ENCODE measurements at places on chromosomes 16 and 17.
A peak's percentile ranks its signal among the peaks of the same experiment; 100 is the strongest.

- no peak for DNase-seq
These were observed 1.2 kb downstream of the ARHGAP44 start for GRCh38 chr17:12790249-12791106.

- DNase-seq, result peak; percentile 13
These were observed 2.0 kb downstream of the CCDC102A start for GRCh38 chr16:57534337-57534880.

DNA sequence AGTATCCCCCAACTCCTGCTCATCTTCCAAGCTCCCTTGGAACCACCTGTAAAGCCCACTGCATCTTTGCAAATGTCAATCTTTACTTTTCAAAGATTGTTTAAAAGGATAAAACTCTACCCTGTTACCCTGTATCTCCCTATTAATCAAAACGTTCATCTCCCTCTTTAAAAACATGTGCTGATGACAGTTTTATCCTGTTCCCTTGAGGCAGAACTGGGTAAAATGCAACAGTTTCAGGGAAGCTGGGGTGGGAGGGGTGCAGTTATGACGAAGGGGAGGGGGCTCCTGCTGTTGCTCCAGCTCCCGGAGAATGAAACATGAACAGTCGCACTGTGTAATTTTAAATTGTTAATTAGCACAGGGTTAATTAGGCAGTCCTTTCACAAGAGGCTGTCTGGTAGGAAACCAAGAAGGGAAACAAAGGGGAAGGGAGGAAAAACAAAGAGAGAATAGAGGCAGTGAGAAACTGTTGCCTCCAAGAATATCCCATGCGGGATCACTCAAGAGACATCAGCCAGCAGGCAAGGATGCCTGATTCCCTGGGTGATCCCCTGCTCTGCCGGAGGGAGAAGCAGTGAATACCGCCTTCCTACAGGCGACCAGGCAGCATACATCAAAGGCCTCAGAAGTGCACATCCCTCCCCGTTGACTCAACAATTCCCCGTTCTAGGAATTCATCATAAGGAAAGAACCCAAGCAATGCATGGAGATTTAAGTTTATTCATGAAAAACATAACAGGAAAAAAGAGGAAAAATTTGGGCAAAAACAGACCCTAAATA lies 84.2 kb downstream of the ZFHX3 start:
- no peak for DNase-seq

DNA sequence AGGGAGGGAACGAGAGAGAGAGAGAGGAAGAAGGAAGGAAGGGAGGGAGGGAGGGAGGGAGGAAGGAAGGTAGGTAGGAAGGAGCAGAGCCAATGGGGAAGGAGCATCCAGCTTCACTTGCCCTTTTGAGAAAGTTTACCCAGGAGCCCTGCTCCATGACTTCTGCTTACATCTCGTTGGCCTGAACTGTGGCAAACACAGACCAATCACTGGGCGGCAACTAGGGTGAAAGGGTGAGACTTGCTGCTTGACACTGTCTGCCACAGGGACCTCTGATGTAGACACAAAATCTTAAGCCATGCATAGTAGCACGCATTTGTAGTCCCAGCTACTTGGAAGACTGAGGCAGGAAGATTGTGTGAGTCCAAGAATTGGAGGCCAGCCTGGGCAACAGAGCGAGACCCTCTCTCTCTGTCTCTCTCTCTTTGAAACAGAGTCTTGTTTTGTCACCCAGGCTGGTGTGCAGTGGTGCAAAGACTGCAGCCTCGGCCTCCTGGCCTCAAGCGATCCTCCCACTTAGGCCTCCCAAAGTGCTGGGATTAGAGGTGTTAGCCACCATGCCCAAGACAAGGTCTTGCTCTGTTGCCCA lies 19.5 kb upstream of the TUBG2 start:
- no peak for DNase-seq

GRCh38 chr16:9703731-9704130 lies 478.5 kb downstream of the GRIN2A start:
- no peak for DNase-seq

GRCh38 chr17:46108550-46109110 lies 84.6 kb downstream of the KANSL1 start:
- no peak for DNase-seq

DNA sequence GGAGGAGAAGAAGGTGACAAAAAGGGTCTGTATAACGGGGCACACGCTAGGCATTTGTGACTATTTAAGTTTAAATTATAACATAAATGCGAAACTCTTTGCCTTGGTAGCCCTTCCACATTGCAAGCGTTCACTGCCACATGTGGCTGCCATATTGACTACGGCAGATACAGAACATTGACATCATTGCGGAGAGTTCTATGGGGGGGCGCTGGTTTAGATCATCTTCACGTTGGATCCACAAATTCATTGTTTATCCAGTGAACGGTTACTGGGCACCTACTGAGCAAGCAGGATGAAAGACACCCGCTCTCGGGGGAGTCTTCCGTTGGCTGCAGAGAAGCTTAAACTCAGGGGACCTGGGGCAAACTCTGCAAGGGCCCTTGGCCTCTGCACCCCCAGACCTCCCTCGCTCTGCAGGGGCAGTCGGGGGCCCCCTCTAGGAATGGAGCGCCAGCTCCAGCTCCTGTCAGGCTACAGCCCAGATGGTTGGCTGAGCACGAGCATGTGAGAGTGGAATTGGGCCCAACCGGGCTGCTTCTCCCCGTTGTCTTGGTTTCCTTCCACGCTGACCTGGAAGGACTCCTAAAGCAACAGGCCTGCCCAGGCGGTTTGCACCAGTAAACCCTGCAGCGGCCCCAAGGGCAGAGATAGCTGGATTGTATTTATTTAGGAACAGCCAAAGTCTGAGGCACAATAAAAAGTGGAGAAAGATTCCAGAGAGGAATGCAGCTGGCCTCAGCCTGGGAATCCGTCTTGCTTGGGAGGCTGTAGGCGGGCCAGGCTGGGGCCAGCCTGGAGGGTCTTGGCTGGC lies 172.2 kb downstream of the SEC14L1 start:
- DNase-seq, result peak; percentile 94

- DNase-seq, result peak; percentile 69
These were observed at the start of the genes CCDC78 and HAGHL for GRCh38 chr16:726438-727290. Gene CCDC78, minus strand, starts transcription at chr16:726443. Its CDS starts 76 bp downstream, at chr16:726367. Gene HAGHL, plus strand, starts transcription at chr16:727106. Its CDS starts 404 bp downstream, at chr16:727510.

GRCh38 chr16:72474501-72475123 lies 302.7 kb upstream of the PMFBP1 start:
- DNase-seq, result no peak

- peak; percentile 51 for DNase-seq
These were observed 6.3 kb downstream of the CCDC102A start for GRCh38 chr16:57530104-57530521.

GRCh38 chr17:53100126-53100525 lies 722.6 kb upstream of the KIF2B start:
- no peak for DNase-seq

- no peak for DNase-seq
These were observed 14.2 kb downstream of the ANKFY1 start for GRCh38 chr17:4249452-4250029.

GRCh38 chr16:27522173-27522707 lies 27.5 kb downstream of the GTF3C1 start:
- no peak for DNase-seq

- no peak for DNase-seq
These were observed 106.2 kb downstream of the XYLT1 start for GRCh38 chr16:17364319-17365210.

DNA sequence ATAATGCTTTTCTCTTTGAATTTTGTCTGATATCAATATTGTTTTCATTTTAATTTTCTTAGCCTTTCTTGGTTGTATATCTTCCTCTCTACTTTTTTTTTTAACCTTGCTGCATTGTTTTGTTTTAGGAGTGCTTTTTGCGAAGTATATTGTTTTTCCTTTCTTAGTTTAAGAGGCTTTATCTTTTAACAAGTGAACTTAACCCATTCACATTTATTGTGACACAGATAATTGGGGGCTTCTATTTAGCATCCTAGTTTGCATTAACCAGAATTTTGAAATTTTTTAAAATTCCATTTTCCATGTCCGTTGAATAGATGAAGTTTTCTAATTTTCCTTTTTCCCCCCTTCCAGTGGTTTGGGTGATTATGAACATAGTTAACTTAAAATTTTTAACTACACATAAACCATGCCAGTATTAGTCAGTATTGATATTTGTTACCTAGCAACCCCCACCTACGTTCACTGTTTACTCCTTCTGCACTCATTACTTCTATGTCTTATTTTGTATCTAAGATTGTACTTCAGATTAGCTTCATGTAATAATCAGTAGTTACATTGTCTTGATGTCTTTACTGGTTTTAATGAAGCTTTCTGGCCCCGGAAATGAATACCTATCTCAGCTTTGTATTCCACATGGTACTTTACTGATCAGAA lies 44.4 kb downstream of the TNRC6A start:
- no peak for DNase-seq

- no peak for DNase-seq
These were observed 149.1 kb downstream of the PRKCA start for GRCh38 chr17:66451188-66452149.

GRCh38 chr17:62791235-62791734 lies 16.8 kb downstream of the MARCHF10 start:
- DNase-seq, result no peak

GRCh38 chr17:56754523-56755208 lies 79.1 kb downstream of the C17orf67 start:
- no peak for DNase-seq

- DNase-seq, result peak; percentile 16
These were observed 323.0 kb downstream of the C16orf95 start for GRCh38 chr16:86994215-86994614.

DNA sequence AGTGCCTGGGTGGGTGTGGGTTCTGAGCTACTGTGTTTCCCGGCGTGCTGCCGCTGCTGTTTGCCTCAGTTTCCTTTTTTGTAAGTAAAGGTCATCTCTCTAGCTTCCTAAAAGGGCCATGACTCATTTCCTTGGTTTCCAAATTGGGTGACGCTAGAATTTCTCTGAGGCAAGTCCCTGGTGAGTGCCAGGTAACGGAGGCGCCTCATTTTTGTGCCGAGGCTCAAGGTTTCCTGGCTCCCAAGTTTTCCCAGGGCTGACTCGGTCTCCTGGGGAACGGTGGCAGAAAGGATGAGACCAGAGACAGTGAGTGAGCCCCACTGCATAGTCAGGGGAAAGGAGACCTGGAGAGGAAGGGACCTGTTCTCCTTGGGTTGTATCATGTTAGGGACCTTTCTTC lies 20.3 kb downstream of the MSI2 start:
- DNase-seq, result no peak

- peak; percentile 29 for DNase-seq
These were observed 36.8 kb upstream of the CES5A start for GRCh38 chr16:55912022-55912421.

GRCh38 chr16:87072101-87072500 lies 245.1 kb downstream of the C16orf95 start:
- no peak for DNase-seq

DNA sequence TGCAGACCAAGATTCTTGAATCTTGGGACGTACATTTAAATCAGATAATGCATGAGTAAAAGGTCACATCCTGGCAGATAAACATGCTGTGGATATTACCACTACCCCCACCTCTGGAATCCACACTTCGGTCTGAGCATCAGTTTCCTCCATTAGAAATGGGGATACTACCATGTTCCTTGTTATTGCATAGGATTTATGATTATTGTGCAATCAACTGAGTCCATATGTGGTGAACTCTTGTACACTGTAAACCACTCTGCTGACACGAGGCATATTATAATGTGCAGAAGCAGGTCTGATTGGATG lies 108.7 kb downstream of the VAT1L start:
- DNase-seq, result no peak

GRCh38 chr17:44788139-44788538 lies 29.4 kb downstream of the ADAM11 start:
- no peak for DNase-seq
